Naive thymus-derived CD8-positive, alpha-beta T cell (primary cell): ENCODE measurements at places on chromosomes 1 and 21. TPM values are rescaled to one million over a fixed set of nuclear protein-coding genes. Genes with fewer than 3 reads are reported as not detected.

The EFNA3 gene
- 0.88 TPM for total RNA-seq

The CDC20 gene
- total RNA-seq, result 0.77 TPM

The FOXD3 gene
- not detected for total RNA-seq

The TSACC gene
- total RNA-seq, result not detected

The RGS18 gene
- total RNA-seq, result not detected

The CSF3R gene
- 0.44 TPM for total RNA-seq

The ZFYVE9 gene
- 12.8 TPM for total RNA-seq

The LMX1A gene
- not detected for total RNA-seq

The FBXO2 gene
- total RNA-seq, result 2.5 TPM

The TTF2 gene
- total RNA-seq, result 29.5 TPM
